ENCODE measurements at places on chromosomes 16 and 17. TPM values are rescaled to one million over a fixed set of nuclear protein-coding genes. Genes with fewer than 3 reads are reported as not detected.

Gene ITGAD
- not detected for total RNA-seq

Gene SEPTIN12
- total RNA-seq = not detected

Gene MSI2
- 112 TPM for total RNA-seq

Gene PIPOX
- total RNA-seq = 0.57 TPM

Gene PRSS36
- 1.1 TPM for total RNA-seq

Gene MILR1
- total RNA-seq = 3.6 TPM

Gene TVP23A
- total RNA-seq = 0.13 TPM

Gene ZDHHC7
- total RNA-seq = 43.7 TPM

Gene TP53TG3F
- total RNA-seq = not detected

Gene TP53TG3C
- total RNA-seq = not detected

Gene KRT36
- not detected for total RNA-seq

Gene NTN1
- total RNA-seq = 11.5 TPM

Gene C16orf89
- total RNA-seq = 8.9 TPM

Gene HLF
- 9.8 TPM for total RNA-seq

Gene AFMID
- total RNA-seq = 22.3 TPM
